NCI-H187 (cell line): ENCODE measurements at places on chromosomes 1 and 21.

DNA sequence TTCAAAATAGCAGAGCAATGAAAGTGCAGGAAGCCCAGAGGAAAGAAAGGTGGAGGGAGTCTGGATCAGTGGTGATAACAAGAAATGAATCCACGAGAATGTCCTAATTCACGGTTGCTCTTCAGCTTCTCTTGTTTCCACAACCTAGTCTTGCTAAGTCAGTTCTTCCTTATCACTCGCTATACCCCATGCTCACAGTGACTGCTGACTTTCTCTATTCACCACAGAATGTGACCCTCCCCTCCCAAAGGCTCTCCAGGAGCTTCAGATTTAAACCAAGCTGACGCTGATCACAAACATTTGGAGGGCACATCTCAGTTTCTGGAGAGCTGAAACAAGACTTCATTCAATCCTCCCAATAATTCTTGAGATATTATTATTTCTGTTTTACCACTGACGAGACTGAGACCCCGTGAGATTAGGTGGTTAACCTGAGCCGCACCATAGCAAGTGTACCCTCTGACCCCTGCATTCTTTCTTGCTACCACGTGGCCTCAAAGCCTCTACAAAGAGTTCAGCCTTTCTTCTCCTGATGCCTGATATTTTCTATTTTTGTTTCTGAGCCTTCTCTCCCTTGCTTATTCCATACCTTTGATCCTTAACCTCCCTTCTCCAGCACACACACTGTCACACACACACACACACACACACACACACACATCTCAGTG lies 10.7 kb upstream of the CCN1 start:
- no peak for DNase-seq

- no peak for DNase-seq
Measured at GRCh38 chr21:43585924-43586413, 73.3 kb downstream of the HSF2BP start.

GRCh38 chr1:32068957-32069588 lies 3.7 kb upstream of the TMEM39B start:
- DNase-seq, result no peak

GRCh38 chr1:115140442-115141144 lies 51.3 kb upstream of the TSPAN2 start:
- no peak for DNase-seq

GRCh38 chr21:43204638-43205037 lies 35.8 kb downstream of the CRYAA start:
- DNase-seq, result no peak

DNA sequence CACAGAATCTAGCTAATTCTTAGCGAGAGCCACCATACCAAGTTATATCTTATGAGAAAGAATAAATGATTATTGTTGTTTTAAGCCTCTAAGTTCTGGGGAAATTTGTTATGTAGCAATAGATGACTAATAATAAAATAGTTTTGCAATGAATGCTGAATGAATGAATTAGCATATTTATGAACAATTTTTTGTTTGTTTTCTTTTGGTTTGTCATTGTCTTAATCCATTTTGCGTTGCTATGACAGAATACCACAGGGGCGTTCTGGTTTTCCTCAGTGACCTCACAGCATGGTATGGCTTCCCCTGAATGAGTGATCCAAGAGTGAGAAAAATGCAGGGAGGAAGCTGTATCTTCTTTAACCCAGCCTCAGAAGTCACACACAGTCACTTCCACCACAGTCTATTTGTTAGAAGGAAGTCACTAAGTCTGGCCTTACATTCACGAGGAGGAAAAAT lies 53.8 kb upstream of the HPDL start:
- DNase-seq, result no peak

DNA sequence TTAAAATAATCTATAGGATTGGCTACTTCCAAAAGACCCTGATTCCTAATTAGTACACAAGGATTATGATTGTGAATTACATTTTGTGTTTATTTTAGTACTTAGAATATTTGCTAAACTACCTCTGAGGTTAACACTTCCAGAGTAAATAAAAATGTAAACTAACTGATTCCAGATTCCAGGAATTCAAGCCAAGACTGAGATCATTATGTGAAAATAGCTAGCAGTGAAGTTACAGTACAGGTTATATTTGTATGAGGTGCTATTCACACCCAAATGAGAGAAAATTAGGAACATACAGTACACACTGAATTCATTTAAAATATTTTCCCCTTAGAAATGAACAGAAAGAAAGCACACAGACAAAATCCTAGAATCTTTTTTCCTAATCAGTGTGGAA lies 28.8 kb downstream of the TTLL7 start:
- DNase-seq, result no peak

DNA sequence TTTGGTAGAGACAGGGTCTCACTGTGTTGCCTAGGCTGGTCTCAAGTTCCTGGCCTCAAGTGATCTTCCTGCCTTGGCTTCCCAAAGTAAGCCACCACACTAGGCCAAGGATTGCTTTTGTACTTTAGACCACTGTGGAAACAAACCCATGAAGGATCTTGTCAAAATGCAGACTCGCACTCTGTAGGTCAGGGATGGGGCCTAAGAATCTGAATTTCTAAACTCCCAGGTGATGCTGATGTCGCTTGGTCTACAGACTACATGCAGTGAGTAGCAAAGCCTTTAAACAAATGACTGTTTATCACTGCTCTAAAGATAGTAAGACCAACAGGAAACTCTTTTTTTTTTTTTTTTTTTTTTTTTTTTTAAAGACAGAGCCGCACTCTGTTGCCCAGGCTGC lies 54.1 kb upstream of the MUTYH start:
- no peak for DNase-seq

DNA sequence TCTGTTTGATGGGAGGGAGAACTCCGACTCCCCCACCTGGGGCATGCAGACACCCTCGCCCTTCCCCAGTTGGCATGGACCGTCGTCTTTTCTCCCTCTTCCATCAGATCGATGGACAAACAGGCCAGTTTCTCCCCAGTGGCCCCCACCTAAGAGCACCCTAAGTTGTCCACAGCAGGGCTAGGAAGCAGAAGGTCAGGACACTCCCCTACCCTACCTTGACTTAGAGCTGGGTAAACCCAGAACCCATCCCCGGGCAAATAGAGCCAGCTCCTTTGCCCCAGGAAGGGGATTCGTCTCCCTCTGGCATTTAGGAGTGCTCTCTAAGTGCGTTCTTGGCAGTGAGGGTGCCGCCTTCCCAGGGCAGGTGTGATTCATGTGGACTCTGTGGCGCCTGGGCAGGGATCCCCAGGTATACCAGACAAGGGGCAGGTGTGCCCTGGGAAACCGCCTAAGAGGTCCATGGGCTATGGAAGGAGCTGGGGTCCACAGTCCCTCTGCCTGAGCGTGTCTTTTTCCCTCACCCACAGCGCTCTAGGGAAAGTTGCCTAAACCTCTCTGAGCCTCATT lies 2.7 kb upstream of the RUNX3 start:
- no peak for DNase-seq

DNA sequence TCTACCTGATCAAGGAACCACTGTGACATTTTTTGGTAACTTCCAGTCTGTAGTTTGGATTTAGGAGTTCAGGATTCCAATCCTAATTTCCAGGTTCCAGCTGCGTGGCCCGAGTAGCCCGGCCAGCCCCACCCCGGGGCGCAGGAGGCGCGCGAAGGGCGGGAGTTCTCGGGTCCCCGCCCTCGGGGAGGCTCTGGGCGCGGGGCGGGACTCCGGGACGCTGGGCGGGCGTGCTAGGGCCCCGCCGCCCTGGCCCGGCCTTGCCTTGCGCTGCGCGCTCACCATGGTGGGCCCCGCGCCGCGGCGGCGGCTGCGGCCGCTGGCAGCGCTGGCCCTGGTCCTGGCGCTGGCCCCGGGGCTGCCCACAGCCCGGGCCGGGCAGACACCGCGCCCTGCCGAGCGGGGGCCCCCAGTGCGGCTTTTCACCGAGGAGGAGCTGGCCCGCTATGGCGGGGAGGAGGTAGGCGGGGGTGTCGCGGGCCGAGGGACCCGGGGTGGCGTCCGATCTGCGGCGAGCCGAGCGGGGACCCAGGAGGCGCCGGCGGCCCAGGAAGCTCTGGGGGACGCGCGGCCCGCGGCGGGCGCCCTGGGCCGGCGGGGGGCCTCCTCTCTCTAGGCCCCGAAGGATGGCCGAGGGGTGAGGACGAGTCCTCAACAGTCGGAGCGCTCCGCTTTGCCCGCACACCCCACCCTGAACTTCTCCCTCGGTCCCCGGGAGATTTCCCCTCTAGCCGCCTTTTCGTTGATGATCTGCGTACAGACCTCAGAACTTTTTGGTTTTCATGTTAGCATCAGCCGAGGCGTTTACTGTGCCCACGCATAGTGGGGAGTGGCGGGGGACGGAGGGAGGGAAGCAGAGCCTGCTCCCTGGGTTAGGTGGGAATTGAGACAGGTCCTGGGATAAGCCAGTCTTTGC lies at the start of gene NENF:
TSS of gene NENF (plus strand) at position 260 of the 916 bp plus-strand sequence. CDS start at position 284, 24 bp downstream.
- DNase-seq, result no peak

GRCh38 chr21:27840262-27840661 lies 873.4 kb upstream of the ADAMTS5 start:
- DNase-seq, result no peak

DNA sequence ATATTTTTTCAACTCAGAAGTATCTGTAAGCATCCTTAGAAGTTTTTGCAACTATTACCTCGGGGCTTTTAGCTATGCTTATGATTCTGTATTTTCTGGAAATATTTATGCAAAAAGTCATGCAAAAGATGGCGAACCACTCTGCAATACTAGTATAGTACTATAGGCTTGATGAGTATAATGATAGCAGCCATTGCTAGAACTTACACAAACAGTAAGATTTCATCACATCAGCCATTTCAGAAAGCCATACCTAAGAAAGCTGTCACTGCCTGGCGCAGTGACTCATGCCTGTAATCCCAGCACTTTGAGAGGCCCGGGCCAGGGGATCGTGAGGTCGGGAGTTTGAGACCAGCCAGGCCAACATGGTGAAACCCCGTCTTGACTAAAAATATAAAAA lies 227.1 kb downstream of the LRRC7 start:
- no peak for DNase-seq

DNA sequence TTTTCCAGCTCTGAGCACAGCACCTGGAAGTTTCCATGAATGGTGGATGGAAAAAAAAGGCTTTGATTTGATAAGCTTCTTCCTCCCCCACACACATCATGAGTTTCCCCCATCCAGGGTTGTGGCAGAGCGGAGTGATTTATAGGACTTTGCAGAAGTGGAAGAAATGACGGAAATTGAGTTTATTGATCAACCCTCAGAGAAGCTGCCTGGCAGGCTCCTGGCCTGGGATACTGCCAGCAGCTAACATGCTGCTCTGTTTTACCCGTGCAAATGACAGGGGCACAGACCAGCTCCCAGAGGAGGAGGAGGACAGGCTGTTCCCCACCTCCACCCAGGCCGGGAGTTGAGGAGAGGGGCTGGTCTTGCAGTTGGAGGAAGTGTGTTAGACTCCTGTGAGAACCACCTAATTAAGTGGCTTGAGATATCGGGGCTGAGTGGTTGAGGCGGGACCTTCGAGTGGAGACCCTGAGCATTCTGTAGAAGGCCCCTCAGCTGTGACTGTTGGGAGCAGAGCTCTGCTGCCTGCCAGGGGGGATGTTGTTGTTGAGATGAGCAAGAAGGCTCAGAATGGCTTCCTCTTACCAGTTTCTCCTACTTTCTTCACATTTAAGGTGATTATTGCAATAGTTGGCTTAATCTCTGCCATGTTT lies 21.8 kb downstream of the ADORA1 start:
- no peak for DNase-seq

DNA sequence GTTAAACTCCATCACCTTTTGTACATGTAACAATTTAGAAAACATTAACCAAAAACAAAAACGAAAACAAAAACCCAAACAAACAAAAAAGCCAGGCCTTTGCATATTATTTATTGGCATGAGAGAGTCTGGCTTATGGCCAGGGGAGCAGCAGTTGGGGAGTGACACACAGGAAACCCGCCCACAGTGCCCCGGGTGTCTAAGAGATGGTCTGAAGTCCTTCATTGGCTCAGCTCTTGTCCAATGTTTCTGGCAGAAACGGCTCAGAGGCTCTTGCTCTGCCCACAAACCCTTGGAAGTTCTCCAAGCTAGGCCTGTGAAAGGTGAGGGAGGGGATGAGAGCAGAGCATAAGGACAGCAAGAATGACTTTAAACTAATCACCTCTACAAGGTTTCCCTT lies 131.5 kb downstream of the CNIH3 start:
- DNase-seq, result no peak

DNA sequence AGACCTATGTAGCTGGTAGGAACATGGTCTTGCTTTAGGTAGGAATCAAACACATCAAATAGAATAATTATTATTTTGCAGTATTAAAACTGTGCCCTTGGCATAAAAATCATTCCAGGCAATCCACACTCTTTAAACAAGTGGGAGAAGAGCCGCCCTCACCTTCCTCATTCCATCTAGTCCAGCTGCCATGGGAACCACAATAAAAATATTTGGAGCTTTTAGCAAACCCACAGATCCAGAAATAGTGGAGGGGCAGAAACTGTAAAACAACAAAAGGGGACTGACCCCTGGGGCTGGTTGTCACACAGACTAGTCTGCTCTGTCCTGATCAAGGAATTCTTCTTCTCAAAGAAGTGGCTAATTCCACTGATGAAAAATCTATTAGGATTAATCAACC lies 61.6 kb downstream of the PTPRC start:
- no peak for DNase-seq

DNA sequence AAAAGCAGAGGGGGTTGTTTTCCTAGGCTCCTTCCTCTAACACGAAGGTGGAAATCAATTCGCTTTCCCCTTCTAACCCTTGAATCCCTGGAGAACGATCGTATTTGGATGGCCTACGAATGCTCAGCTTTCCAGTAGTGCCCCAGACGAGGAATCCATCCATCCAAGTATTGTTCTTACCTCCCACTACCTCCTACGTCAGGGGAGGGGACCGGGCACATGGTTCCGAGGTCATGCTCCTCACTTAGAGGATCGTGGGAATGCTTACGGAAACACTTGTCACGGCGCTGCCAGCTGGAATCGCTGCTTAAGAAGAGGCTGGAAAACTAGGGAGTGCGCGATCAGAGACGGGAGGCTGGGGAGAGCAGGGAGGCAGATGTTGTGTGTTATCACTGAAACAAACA lies 47.4 kb downstream of the CAPZB start:
- DNase-seq, result no peak

DNA sequence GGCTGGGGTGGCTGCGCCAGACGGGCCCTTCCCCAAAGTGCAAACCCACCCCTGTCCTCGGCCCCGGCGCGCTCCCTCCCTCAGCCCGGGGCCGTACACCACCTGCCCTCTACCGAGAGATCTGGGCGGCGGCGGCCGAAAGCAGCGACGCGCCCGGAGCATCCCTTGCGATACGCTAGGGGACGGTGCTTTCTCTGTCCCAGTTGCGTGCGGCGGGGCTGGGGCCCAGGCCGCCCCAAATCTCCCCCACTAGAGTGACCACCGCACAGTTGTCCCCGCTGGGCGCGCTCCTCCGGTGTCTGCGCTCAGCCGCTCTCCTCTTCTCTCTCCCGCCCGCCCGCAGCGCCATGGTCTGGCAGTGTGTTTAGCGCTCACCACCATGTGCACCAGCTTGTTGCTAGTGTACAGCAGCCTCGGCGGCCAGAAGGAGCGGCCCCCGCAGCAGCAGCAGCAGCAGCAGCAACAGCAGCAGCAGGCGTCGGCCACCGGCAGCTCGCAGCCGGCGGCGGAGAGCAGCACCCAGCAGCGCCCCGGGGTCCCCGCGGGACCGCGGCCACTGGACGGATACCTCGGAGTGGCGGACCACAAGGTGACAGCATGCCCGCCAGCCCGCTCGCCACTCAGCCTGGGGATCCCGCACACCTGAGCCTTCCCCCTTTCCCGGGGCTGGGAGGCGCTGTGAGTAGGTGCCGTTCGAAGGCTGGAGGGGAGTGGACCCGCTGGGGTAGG lies 1.0 kb downstream of the ST6GALNAC5 start:
- no peak for DNase-seq
